ENCODE measurements at places on chromosomes 2 and 18. TPM values are rescaled to one million over a fixed set of nuclear protein-coding genes. Genes with fewer than 3 reads are reported as not detected.

Gene WDR7
- 29.4 TPM for total RNA-seq

Gene PTPRN
- total RNA-seq, result under 0.01 TPM

Gene FAM161A
- total RNA-seq, result 1.1 TPM

Gene SH2D6
- not detected for total RNA-seq

Gene TMEM198
- 0.54 TPM for total RNA-seq

Gene ASB18
- total RNA-seq, result under 0.01 TPM

Gene ATF2
- total RNA-seq, result 58.7 TPM

Gene PTPN2
- 18.3 TPM for total RNA-seq

Gene MAP3K19
- total RNA-seq, result under 0.01 TPM

Gene KCNE4
- total RNA-seq, result not detected

Gene DHRS9
- total RNA-seq, result 1.9 TPM

Gene KIF5C
- total RNA-seq, result under 0.01 TPM
